ENCODE measurements at places on chromosomes 13 and 19. TPM values are rescaled to one million over a fixed set of nuclear protein-coding genes. Genes with fewer than 3 reads are reported as not detected.

- DNase-seq: no peak
Measured at GRCh38 chr13:38661010-38661675, 25.7 kb upstream of the FREM2 start.

DNA sequence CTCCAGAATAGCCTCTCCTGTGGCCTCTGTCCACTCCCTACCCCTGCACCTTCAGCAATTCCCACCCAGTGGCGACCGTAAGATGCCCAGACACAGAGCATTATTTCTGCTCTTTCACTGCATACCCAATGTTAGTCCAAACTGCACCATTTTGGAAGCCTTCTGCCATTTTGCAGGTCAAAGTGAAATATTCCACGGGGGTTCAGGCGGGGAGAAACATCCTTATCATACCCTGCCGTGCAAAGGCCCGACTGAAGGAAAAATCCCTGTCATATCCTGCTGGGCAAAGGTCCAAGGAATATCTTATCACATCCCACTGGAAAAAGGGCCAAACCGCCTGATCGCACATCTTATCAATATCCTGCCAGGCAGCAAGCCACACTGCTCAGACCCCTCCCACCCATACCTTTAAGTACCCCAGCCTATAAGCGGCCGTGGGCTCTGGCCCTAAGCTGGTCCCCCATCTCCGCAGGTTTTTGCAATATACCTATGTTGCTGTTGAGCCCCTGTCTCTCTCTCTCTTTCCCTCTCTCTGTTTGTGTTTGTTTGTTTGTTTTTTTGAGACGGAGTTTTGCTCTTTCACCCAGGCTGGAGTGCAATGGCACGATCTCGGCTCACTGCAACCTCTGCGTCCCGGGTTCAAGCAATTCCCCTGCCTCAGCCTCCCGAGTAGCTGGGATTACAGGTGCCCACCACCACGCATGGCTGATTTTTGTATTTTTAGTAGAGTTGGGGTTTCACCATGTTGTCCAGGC is 18.2 kb downstream of the CLEC11A start:
- DNase-seq: no peak

DNA sequence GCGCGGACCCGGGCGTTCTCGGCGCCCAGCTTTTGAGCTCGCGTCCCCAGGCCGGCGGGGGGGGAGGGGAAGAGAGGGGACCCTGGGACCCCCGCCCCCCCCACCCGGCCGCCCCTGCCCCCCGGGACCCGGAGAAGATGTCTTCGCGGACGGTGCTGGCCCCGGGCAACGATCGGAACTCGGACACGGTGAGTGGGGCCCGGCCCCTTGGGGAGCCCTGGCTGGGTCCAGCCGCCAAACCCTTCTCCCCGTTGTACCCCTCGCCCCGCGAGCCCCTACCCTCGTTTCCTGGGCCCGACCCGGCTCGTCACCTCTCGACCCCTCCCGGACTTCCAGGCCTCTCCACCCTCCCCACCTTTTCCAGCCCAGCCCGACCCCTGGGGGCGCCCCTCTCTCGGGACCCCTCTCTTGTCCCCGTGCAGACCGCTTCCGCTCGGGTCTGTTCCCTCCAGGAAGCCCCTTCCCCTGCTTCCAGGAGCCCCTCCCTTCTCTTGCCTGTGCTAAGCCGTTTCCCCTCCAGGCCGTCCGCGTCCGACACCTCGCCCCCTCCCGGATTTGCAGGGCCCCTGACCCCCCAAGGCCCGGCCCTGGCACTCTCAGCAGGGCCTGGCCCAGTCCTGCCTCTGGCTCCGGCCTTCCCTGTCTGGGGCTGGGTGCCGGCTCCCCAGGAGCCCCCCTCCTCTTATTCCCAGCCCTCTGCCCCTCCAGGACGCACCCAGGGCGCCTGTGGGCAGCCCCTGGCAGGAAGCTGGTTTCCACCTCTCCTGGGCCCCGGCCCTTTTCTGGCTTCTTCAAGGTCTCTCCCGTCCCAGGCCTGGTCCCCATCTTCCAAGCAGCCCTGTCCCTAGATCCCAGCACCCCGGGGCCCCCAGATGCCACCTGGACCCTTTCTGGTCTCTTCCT is 632 bp downstream of the MARK4 start:
- no peak for DNase-seq

The FXYD1 gene
- 509 TPM for total RNA-seq

DNA sequence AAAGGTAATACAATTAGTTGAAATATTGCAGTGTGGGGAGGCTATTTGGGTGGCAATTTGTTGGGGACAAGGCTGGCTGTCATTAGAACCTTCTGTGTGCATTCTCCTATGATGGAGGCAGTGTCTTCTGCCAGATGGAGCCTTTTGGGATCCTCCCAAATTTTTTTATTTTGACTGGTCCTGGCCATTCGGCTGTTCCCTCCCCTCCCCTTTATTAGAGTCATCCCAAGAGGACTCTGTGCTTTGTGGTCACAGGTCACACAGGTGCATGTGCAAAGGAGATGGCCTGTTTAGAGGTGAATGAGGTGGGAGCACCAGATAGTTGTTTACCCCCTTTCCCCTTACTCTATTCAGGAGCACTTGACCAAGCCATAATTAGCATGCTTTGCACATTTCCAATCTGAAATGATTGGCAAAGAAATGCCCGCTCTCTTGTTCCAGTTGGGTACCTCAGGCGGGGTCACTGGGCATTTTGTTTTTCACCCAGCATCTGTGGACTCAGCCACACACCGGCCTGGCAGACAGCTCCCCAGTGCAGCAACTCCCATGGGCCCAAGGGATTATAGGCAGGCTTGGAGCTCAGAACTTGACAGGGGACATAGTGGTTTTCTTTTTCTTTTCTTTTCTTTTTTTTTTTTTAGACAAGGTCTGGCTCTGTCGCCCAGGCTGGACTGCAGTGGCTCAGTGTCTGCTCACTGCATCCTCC is 19.8 kb downstream of the GATAD2A start:
- DNase-seq: no peak

The UBE2M gene
- 116 TPM for total RNA-seq

- no peak for DNase-seq
Measured at GRCh38 chr13:33218426-33218825, 67.1 kb downstream of the STARD13 start.

The NECTIN2 gene
- total RNA-seq: 40.7 TPM

- no peak for DNase-seq
Measured at GRCh38 chr13:26010487-26011207, 41.2 kb downstream of the SHISA2 start.

GRCh38 chr19:10889880-10890279 is 18.5 kb downstream of the CARM1 start:
- no peak for DNase-seq

DNA sequence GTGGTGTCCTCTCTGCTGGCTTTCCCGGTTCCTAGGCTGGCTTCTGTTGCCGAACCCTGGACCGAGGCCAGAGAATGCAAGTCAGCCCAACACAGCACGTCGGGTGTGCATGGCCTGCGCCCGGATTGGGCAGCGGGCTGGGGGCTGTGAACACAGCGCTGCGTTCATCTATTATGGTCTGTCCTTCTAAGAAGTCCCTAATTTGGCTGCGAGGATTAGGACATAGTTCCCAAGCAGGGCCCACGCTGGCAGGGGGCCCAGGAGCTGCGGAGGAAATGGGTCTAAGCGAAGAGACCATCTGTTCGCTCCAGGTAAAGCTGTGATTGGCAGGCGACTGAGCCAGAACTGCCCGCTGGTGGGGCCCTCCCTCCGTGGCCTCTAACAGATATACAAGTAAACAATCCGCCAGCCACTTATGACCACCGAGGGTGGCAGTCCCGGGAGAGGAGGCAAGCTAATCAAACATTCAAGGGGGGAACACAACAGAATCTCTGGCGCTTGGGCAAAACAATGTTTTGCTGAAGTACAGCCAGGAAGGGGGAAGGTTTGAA is 6.0 kb downstream of the SYCE2 start:
- peak; percentile 77 for DNase-seq

The RFPL4AL1 gene
- total RNA-seq: not detected

The ZNF578 gene
- 2.4 TPM for total RNA-seq

DNA sequence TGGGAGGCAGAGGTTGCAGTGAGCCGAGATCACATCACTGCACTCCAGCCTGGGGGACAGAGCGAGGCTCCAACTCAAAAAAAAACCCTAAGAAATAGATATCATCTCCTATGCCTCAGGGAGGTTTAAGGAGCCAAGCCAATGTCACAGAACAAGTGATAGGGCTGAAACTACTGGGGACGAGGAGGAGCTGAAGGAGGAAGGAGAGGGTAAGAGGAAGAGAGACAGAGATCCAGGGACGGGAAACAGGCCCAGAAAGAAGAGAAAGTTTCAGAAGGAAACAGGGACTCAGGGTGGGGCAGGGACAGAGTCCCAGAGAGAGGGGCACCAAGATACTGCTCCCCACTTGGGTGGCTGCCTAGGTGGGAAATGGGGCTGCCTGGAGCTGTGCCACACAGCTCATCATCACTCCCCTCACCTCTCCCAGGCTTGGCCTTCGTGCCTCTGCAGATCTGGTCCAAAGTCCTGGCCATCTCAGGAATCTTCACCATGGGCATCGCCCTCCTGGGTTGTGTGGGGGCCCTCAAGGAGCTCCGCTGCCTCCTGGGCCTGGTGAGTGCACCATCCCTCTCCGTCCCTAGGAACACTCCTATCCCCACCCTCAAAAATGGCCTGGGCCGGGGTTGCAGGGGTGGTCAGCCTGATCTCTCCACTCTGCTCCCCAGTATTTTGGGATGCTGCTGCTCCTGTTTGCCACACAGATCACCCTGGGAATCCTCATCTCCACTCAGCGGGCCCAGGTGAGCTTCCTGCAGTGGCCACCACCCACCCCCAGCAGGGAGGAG is 1.5 kb downstream of the CD37 start:
- no peak for DNase-seq

- no peak for DNase-seq
Measured at GRCh38 chr13:76904507-76904906, 18.3 kb upstream of the KCTD12 start.

DNA sequence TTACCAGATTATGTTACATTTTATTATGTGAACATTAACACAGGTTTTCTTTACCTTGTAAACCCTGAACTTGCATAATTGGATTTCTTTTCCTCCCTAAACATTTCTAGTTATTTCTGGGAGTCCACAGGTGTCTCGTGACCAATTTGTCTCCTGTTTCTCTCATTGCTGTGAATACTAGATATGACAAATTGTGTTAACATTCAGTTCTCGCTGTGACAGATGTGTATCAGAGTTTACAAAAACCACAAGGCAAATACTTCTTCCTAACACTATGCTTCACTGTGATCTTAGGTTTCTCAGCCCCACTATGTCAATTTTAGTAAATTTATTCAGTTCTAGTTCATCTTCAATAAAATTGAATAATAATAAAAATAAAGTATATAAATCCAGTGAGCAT is 1554.9 kb downstream of the EFNB2 start:
- no peak for DNase-seq

The SWSAP1 gene
- total RNA-seq: 1.1 TPM

DNA sequence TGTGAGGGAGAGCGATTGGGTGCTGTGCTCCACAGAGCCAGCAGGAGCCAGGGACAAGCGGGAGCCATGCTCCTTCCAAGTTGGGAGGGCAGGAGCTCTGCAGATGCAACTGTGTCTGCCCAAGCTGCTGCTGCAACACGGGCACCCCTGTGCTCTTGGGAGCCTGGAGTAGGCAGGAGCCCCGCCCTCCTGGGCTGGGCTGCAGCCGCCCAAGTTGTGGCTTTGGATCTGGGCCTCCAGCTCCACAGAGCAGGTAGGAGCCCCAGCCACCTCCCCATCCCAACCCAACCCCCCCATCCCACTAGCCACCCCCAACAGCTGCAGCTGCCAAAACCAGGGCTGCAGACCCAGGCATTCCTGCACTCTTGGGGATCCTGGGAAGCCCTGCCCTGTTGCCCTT is 39.9 kb upstream of the FLT1 start:
- DNase-seq: no peak

The WDR83 gene
- 8.4 TPM for total RNA-seq

The MAN2B1 gene
- 26.7 TPM for total RNA-seq

The SLAIN1 gene
- 8.0 TPM for total RNA-seq

GRCh38 chr19:3964256-3965194 is 6.4 kb downstream of the DAPK3 start:
- no peak for DNase-seq

The NLRP5 gene
- total RNA-seq: not detected

DNA sequence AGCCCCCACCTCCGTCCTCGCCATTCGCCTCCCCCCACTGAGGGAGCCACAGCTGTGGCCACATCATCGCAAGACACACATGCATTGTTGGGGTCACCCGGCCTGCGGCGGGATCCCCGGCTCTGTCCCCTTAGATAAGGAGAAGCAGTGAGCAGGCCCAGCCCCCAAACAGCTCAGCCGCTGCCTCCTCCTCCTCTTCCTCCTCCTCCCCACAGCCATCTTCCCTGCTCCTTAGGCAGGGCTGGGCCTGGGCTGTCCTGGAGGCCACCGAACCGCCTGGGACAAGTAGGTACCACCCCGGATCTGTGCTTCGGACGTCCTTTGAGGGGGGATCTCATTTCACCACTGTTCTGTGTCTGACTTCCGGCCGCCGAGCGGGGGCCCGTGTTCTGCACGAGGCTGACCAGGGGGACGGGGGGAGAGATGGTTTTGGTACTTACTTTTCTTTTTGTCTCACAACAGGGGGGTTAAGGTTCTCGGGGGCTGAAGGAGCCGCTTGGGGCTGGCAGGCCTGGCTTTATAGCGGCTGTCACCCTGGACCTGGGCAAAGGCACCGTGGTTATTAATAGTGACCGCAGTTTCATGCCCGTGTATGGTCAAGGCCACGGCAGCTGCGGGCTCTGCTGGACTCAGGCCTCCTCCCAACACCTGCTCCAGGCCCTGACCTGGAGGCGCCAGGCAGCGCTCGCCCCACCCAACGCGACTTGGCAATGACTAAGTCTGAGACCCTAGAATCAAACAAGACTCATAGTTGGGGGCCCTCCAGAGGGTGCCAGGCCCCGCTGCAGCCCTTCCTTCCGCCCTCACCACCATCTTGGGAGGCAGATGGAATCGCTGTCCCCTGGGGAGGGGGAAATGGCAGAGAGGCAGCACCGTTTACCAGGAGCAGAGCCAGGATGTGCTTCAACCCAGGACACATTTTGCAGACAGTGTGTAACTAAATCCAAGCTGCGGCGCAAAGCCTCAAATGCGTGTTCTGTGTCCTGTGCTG is 18.3 kb downstream of the NMRK2 start:
- peak; percentile 75 for DNase-seq

The DZIP1 gene
- 3.8 TPM for total RNA-seq
